ENCODE measurements at places on chromosomes 5 and 9.
A peak's percentile ranks its signal among the peaks of the same experiment; 100 is the strongest.

GRCh38 chr5:126124706-126125345, 298.4 kb upstream of the GRAMD2B start:
- no peak overlapping the region for H3K4me3 ChIP-seq
- DNase-seq, result no peak
- no peaks in the 10 kb centered on the region for H3K4me1 ChIP-seq
- no peak overlapping the region for H3K27ac ChIP-seq

GRCh38 chr5:146051678-146052077, 53.7 kb downstream of the PLAC8L1 start:
- no peaks in the 10 kb centered on the region for H3K36me3 ChIP-seq
- peaks cover 5% of the 10 kb centered on the region for H3K27me3 ChIP-seq
- DNase-seq, result no peak
- no peaks in the 10 kb centered on the region for H3K4me1 ChIP-seq
- no peak overlapping the region for H3K4me3 ChIP-seq

DNA sequence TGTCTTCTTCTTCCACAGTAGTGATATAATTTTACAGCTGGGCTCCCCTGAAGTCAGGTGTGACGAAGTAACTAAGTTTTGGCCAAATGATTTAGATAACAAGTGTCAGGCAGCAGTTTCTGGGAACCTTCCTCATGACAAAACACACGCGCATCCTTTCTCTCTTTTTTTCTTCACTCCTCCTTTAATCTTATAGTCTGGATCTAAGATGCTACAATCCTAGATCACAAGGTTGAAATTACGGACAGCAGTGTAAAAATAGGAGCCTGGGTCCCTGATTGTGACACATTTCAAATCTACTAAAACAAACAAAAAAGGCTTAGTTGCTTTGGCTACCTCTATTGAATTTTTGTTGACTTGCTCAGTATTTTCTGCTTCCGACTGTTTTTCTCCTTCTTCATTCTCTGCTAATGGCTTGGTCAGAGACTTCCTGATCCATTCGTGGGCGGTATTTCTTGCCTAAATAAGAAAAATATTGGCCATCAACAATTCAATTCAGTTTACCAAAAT, 36.1 kb downstream of the FAM114A2 start:
- H3K27ac ChIP-seq, result no peak overlapping the region
- H3K4me1 ChIP-seq, result no peaks in the 10 kb centered on the region
- peaks cover 58% of the 10 kb centered on the region for H3K36me3 ChIP-seq
- DNase-seq, result no peak
- no peak overlapping the region for H3K4me3 ChIP-seq

- no peak for DNase-seq
- H3K4me3 ChIP-seq, result peak overlapping the region; percentile 96
- H3K27me3 ChIP-seq, result no peaks in the 10 kb centered on the region
- peaks cover 31% of the 10 kb centered on the region for H3K36me3 ChIP-seq
- H3K4me1 ChIP-seq, result peaks cover 88% of the 10 kb centered on the region
These were observed 933 bp downstream of the NEK6 start for GRCh38 chr9:124258607-124259157.

Data from activated B cell treated with CpG ODN at 0.5 μM for 24 hours (primary cell).